ENCODE measurements at places on chromosomes 4 and X. TPM values are rescaled to one million over a fixed set of nuclear protein-coding genes. Genes with fewer than 3 reads are reported as not detected.

- no peak for DNase-seq
- no peaks in the 10 kb centered on the region for H3K36me3 ChIP-seq
- H3K27ac ChIP-seq = no peak overlapping the region
- no peaks in the 10 kb centered on the region for H3K4me1 ChIP-seq
- no peak overlapping the region for H3K4me3 ChIP-seq
Measured at GRCh38 chr4:155515444-155516075, 138.8 kb upstream of the MAP9 start.

MAGEB2 gene
- not detected for total RNA-seq

C4orf36 gene
- total RNA-seq = not detected

MEPE gene
- not detected for total RNA-seq

All from CD8-positive, alpha-beta memory T cell (primary cell).